ENCODE measurements at places on chromosomes 16 and 17.
A peak's percentile ranks its signal among the peaks of the same experiment; 100 is the strongest.

DNA sequence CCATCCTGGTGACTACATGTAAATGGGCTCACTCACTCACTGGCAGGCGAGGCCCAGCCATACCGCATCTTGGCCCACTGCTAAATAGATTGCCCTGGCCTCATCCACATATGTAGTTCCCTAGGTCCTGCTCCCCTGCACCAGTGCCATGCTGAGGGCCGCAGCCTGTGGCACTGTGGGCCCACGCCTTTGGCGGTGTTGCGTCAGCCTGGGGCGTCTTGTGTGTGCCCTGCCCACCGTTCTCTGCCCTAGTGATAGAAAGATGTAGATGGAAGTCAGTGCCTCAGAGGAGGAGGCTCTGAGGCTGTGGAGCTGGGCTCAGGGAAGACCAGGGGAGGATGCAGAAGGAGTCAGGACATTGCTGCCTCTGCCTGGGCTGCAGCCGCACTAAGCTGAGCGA, 18.9 kb downstream of the C17orf75 start:
- DNase-seq: no peak

- DNase-seq: no peak
These were observed 7.3 kb upstream of the RPRML start for GRCh38 chr17:46986366-46986765.

- no peak for DNase-seq
These were observed 25.1 kb downstream of the NT5M start for GRCh38 chr17:17328251-17328650.

- no peak for DNase-seq
These were observed 888 bp downstream of the CDH1 start for GRCh38 chr16:68737730-68738629.

DNA sequence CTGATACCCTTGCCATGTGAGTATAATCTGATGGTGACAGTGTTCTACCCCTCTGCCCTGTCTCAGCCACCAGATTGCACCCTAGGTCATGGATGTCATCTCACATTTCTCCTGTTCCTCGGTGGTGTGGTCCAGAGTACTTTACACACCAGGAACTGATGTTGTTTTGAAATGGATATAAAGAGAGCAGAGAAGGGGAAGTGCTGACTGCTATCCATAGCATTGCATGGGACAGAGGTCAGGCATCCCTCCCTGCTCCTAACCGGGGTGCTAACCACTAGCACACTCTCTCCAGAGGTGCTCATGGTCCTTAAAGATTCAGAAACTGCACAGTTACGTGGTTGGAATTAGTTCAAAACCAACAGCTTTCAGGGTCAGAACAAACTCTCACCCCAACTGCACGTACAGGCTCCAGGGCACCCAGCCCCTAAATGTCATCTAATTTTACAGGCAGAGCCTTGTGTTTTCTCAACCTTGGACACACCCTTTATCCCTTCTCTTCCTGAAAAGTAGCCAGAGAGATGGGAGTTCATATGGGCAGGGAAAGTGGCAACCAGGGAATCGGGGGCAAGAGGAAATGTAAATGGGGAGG, 16.3 kb downstream of the TTLL6 start:
- no peak for DNase-seq

DNA sequence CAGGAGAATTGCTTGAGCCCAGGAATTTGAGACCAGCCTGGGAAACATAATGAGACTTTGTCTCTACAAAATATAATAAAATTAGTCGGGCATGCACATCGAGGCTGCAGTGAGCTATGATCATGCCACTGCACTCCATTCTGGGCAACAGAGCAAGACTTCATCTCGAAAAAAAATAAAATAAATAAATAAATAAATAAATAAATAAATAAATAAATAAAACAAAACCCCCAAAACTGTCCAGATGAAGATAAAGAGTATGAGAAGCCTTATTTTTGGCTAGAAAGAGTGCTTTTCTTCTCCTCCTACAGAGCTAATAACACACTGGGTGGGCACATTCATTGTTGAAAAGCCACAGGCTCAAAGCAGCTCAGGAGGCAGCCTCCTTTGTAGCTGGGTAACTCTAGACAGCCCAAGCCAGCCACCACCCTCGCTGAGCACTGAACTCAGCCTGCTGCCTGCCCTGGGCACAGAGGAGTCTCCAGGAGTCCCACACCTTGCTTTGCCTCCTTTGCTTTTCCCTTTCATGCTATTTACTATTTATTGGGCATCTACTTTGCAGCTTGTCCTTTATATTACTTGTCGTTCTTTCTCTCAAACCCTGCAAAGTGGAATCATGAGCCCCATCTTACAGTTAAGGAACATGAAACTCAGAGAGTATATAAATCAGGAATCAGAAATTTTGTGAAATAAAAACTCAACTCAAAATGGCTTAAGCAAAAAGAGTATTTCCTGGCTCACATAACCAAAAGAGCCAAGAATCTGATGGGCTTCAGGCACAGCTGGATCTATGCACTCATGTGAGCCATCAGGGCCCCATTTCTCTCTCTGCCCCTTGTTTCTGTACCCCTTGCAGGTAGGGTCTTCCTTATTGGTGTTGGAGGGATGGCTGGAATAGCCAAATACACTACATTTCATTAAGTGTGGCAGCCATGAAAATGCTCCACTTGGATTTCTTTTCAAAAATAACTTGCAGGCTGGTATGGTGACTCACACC, 18.1 kb upstream of the C16orf87 start:
- no peak for DNase-seq

DNA sequence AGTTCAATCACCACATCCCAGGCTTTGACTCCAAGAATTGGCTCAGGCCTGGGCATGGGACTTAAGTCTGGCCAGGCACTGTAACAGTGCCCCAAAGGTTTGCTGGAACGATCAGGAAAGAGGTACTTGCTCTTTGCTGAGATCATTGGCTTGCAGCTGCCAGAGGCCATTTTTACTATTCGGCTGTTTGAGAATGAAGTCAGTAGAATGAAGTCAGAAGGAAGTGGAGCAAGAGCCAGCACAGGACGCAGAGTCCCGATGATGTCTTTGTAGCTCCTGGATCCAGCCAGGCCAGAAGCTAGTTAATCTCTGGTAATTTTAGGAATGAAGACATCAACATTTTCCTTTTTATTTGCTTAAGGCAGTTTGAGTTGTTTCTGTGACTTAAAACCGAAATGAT, 195.5 kb downstream of the RAB11FIP4 start:
- DNase-seq: no peak

DNA sequence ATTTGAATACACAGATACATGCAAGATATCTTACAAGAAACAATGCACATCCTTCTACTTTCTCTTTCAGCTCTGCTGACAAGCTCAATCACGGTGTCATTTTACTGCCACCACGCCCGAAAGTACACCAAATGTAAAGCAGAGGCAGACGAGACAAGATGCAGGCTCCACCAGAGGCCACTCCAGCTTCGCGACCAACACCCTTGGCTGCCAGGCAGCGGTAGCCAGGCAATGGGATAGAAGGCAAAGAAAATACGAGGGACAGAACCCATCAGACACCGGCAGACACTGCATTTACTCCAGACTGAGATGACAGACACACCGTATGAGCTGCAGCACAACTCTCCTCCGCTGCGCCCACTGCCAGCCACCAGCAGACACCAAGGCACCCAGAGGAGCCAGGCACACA, 41.0 kb downstream of the USP22 start:
- peak; percentile 14 for DNase-seq

- no peak for DNase-seq
These were observed at the start of gene HSF5 for GRCh38 chr17:58487589-58488427. HSF5 (minus strand) TSS chr17:58488408; CDS start chr17:58488274, 134 bp downstream.

GRCh38 chr16:88731699-88732098, 25.4 kb downstream of the CTU2 start:
- no peak for DNase-seq

DNA sequence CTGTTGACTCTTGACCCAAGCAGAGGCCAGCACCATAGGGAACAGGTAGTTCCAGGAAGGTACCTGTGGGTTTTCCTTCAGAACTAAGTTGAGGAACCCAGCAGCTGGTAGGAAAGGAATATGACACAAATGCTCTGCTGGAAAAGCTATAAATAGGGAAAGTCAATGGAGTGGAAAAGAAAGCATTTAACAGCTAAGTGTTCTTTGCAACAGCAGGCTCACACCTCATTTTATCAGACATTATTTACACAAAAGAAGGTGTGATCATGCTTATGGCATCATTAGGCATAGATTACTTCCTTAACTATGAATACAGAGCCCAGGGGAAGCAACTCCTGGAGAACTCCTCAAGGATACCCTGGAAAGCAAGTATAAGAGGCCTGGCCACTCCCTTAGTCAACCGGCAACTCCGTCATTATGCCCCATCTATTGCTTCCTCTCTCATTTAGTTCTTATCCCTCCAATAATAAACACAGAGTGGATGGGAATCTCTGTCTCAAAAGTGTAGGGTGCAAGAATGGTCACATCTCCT, 128.1 kb downstream of the HS3ST2 start:
- no peak for DNase-seq

- DNase-seq: no peak
These were observed 139.1 kb upstream of the GSE1 start for GRCh38 chr16:85473909-85474620.

- DNase-seq: no peak
These were observed 180.9 kb downstream of the HS3ST3A1 start for GRCh38 chr17:13420878-13421277.

DNA sequence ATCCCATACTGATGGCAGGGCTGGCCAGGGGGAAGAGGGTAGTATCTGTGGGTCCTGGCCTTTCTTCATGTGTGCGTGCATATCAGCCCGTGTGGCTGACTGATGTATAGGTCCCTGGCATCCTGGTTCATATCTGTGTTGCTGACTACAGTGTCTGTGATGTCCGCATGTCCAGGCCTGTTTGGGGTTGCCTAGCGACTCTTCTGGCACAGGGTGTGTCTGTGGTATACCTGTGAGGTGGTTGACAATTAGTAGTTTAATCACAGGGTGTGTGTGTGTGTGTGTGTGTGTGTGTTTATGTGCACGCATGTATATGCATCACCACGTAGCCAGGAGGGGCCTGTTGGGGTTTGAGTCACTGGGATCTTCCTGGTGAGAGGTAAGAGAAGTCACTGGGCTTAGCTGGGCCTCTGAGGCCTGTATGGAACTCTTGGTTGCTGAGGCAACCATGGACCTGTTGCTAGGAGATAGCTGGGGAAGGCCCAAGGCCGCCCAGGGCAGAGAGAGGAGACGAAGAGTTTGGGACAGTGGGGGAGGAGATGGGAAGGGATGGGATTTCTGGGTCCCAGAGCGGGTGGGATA, 603 bp upstream of the TMEM95 start:
- no peak for DNase-seq

DNA sequence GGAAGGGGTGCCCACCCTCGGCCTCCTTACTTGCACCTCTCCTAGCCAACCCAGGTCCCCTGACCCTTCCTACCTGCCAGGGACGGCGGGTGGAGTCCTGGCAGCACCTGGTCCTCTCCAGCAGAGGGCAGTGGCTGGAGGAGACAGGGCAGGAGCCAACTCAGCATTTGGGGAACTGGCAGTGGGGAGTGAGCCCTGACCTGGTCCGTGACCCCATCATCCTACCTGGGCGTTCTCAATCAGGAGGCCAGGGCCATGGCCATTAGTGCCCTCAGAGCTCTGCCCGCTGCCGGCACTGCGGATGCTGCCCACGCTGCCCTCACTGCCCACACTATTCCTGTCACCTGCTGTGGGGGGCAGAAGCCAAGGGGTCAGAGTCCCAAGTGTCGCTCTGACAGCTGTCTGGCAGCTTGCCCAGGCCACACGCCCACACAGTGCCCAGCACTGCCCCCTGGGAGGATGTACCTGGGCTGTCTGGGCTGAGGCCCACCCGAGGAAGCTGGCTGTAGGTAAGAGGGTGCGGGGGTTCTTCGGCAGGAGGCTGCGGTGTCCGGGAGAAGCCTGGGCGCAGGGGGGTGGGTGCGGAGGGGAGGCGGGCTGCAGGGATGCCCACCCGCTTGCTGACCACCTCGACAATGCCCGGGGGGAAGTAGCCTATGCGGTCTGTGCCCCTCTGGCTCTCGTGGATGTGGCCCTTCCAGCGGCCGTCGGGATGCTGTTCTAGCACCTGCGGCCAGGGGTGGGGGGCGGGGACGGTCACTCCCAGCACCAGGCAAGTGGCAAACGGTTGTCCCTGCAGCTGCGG, 10.8 kb downstream of the CASKIN2 start:
- no peak for DNase-seq

DNA sequence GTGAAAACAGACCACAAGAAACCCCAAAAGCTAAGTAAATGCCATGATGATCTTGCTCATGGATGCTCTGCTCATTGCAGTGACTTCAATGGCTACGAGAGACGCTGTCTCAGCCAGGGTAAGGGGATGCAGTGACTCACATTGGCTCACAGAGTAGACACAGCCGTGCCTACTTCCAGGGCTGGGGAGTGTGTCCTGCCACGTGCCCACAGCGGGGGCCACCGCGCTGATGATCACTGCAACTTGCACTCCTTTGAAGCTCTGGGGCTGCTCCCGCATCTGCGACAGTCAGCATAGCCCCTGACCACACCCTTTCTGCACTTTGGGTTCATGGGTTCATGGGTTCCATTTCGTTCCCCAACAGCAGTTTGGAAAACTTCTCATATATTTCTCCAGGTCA, 231.4 kb upstream of the RPL38 start:
- no peak for DNase-seq

DNA sequence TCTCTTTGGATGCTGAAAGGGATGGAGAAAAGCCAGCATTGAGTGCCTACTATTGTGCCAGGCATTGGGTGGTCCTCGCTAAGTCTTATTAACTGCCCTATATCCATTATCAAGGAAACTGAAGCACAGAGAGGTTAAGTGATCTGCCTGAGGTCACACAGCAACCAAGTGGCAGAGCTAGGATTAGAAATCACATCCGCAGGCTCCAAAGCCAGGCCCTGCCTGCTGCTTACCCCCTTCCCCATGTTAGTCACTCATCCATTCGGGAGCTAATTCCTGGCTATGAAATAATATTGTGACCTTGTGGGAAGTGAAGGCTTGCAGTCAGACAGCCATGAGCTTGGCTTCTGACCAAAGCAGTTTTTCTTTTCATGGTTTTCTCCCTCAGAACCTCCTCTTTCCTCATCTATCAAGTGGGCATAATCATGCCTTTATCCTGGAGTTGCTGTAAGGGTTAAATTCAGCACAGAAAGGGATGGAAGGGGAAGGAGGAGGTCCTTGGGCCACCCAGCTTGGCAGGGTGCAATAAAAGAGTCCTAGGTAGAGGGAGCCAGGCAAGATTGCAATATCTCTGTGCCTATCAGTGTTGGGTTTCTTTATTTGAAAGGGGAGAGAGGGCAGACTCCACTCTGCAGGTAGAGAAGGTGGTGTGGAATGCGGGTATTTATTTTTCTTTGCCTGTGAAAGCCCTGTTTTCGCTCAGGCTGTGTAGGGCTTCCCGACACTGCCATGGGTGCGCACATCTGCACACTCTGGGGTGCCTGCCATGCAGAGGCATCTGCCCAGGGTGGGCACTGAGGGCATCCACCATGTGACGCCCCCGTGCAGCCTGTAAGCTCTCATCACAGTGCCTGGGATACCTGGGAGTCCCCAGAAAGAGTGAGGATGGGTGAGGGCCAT, 11.3 kb downstream of the RAI1 start:
- DNase-seq: no peak

GRCh38 chr16:86462334-86463084, 47.8 kb upstream of the FOXF1 start:
- no peak for DNase-seq

DNA sequence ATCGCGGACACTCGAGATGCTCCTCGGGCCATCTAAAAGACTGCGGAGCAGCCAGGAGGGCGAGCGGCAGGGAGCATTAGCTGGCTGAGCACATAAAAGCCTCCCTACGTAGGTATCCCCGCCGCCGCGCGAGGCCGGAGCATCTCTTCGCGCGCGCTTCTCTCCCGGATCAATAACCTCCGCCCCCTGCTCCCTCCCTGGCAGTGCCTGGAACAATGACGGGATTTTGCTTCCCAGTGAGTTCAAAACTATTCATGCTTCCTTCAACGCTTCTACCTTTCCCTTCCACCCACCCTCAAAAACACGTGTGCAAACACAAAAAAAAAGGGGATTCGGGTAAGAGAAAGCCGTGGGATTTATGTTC, 984 bp downstream of the CENPV start:
- DNase-seq: no peak
